Muscle of back (tissue), 13 donors: ENCODE measurements at places on chromosomes 4 and X.
A peak's percentile ranks its signal among the peaks of the same experiment; 100 is the strongest.

DNA sequence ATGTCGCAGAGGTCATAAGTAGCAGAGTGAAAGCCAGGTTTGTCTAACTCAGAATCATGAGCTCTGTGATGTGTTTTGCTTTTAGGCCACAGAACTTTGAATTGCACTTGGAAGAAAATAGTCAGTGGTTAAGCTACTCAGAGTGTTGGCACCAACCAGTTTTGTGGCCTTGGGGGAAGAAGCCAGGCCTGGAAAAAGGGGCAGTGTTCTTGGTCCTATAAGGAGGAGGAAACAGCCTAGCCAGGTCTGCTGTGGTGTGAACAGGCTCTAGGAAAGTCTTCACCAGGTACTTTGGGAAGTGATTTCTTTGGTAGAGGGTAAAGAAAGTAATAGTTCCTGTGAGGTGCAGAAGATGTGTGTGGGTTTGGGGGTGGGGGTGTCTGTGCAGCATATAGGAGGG lies 49.2 kb downstream of the FHIP1A start:
- no peak for DNase-seq

DNA sequence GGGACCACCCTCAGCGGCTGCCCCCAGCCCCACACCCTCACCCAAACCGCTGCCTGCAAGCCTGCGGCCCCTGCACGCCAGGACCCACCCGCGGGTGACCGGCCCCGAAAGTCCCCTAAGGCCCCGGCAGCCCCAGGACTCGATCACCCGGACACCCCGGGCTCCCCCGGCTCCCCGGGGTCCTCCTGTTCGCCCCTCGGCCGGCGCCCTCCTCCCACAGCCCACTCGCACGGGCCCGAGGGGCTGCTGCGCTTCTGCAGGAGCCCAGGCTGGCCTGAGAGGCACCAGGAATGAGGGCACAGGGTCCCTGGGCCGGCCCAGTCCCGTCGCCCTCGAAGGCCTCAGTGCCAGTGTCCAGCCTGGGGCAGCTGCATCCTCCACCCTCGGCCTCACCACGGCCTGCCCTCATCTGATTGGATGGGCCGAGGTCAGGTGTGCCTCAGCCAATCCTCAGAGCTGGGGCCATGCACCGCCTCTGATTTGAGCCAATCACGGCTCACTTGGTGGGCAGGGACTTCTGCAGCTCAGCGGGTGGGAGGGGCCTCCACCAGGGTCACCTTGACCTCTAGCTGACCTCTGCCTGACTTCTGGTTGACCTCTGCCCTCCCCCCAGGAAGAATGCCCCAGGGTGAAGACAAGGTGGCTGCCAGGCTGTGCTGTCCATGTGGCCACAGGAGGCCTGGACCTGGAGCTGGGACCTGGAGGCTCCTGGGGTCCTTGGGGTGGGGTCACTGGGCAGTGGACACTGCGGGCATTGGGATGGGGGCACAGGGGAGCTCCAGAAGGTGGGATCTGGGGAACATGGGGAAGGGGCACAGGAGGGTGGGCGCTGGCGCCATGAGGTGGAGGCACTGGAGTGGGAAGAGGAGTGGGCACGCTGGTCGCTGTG lies 97.6 kb upstream of the NKX1-1 start:
- no peak for DNase-seq

DNA sequence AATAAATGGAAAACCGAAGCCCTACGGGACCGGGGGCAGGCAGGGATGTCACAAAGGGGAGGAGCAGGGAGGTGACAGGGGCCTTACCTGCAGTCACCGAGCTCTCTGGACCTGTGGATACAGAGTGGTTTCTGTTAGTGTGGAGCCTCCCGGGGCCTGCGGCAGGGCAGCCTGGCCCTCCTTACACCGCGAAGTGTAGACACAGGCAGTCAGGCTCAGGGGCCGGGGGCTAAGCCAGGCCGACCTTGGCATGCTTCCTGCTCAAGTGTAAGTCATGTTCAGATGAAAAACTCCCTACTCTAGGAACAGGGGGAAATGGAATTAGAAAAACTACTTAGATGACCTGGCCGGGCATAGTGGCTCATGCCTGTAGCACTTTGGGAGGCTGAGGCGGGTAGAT lies 4.3 kb downstream of the FAM3A start:
- no peak for DNase-seq

DNA sequence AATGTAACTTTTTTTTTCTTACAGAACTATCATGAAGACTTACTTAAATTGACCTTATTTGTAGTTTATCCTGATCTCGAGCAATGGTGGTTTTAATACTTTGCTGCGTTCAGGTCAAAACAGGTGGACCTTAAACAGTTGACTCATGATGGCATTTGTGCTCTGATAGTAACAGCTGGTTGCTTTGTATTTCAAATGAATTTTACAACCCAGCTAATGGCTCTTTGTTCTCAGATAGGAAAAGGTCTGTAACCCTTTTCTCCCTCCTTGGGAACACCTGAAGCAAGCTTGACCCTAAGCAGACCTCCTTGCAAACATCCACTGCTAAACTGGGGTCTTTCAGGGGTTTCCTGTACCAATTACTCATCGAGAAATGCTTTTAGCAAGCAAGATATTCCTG lies 79.2 kb downstream of the F11 start:
- no peak for DNase-seq

DNA sequence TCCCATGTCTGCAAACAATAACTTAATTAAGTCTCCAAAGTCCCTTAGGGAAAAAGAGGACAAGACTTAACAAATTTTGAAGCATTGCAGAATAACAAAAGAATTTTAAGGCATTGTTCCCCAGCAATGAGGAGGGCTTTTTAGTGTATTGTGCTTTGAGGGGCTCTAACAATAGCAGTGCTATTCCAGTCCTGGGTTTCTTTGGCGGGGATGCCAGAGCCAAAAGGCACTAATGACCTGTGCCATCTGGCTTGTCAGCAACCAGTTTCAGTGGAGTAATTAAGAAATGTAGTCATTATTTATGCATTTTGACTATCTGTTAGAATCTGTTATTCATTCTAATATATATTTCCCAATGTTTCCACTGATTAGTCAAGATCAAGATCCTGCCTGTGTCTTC lies 575.4 kb downstream of the SPRY1 start:
- DNase-seq, result no peak

DNA sequence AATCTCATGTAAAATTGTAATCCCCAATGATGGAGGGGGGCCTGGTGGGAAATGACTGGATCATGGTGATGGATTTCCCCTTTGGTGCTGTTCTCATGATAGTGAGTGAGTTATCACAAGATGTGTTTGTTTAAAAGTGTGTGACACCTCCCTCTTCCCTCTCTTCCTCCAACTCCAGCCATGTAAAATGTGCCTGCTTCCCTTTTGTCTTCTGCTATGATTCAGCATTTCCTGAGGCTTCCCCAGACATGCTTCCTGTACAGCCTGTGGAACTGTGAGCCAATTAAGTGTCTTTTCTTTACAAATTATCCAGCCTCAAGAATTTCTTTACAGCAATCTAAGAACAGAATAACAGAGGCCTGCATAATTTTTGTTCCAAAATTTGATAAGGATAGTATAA lies 85.2 kb downstream of the ANAPC10 start:
- DNase-seq, result peak; percentile 33

- peak; percentile 67 for DNase-seq
These were observed 868 bp downstream of the AFAP1 start for GRCh38 chr4:7938609-7939376.
